Kidney epithelial cell (primary cell): ENCODE measurements at places on chromosomes 16 and 17.

GRCh38 chr17:50952889-50953288 is 86.7 kb upstream of the TOB1 start:
- no peak for DNase-seq

- DNase-seq = no peak
Measured at GRCh38 chr16:4261557-4262172, 11.2 kb downstream of the TFAP4 start.

DNA sequence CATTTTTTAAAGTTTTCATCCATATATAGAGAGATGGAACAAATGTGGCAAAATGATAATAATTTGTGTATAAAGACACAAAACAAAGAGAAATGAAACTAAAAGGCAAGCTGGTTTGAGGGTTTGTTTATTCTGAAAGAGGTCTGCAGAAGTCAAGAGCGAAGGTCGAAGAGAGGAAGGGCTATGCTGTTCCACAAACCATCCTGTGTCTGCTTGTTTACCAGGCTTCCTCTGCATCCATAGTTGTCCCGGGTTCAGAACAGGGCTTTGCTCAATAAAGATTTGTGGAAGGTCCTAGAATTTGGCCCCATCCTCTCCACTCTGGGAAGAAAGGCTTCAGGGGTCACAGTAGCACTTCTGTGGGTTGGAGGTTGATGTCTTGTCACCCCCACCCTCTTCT is 2.4 kb upstream of the MARVELD3 start:
- no peak for DNase-seq

GRCh38 chr16:30078744-30079143 is 3.0 kb downstream of the PPP4C start:
- DNase-seq = no peak

- no peak for DNase-seq
Measured at GRCh38 chr16:30786936-30787612, at the start of gene ZNF629. ZNF629 (minus strand) TSS chr16:30787205; CDS start chr16:30784482, 2,723 bp downstream.

- no peak for DNase-seq
Measured at GRCh38 chr16:89476379-89476778, 14.0 kb downstream of the ANKRD11 start.

DNA sequence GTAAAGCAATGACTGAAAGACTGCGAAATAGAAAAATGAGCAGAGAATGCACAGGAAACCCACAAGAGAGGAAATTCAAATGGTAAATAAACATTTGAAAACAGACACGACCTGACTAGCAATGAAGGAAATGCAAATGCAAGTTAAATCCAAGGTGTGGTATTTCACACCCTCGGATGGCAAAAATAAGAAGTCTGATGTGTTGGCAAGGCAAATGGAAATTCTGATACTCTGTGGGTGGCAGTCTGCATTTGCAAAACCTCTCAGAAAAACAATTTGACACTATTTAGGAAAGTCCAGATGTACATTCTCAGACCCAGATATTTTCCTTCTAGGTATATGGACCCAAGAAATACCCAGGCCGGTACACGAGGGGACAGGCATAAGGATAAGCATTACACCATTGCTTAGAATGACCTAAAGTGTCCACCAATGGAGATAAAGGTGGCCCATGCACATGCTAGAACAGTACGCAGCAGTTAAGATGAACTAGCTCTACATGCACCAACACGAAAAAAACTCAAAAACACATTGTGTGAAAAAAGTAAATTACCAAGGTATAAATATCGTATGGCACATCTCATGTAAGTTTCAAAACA is 116.7 kb downstream of the GAS7 start:
- DNase-seq = no peak
